ENCODE measurements at places on chromosomes 11 and 22.

DNA sequence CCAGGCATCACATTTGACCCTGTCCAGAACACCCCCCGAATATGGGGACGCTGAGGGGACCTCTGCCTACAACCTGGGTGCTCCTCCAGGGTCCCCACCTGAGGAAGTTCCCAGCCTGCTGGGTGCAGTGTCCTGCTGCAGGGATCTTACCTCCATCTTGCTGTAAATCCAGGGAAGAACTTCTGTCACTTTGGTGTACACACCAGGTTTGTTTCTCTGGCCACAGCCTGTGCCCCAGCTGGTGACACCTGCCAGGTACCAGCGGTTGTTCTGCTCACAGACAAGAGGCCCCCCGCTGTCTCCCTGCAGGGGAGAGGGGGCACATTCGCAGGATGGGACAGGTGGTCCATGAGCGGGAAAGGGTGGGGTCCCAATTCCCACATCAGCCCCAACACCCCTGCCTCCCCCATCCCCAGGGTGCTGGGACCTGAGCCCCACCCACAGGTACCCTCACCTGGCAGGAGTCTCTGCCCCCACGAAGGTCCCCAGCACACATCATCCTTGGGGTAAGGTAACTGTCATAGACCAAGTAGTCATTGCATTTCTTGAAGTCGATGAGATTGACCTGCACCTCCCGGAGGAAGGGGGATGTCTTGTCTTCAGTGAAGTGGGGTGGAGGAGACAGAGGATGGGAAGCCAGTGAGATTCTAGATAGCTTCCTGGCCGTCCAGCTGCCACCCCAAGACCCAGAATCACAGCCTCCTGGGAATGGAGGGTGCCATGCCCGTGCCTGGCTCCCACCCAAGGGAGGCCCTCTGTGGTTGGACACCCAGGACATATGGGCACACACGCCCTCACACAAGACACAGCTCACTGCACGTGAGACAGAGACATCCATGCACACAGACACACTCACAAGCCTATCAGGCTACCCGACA is 25.5 kb downstream of the TMPRSS13 start:
- DNase-seq: no peak

DNA sequence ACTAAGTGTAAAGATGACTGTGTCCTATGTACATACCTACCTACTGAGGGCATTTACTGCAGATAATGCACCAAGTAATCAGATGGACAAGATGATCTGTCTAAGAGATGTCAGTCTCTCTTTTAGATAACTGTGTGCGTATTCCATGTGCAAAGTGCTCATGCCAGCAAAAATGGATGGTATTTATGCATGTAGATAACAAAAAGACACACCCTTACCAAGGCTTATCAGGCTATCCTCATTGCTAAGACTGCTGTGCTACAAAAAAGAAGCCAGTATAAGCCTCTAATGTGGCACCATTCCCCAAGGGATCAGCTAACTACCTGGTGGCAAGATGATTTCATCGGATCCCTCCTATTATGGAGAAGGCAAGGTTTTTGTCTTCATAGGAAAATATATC is 34.3 kb upstream of the CD44 start:
- DNase-seq: no peak

DNA sequence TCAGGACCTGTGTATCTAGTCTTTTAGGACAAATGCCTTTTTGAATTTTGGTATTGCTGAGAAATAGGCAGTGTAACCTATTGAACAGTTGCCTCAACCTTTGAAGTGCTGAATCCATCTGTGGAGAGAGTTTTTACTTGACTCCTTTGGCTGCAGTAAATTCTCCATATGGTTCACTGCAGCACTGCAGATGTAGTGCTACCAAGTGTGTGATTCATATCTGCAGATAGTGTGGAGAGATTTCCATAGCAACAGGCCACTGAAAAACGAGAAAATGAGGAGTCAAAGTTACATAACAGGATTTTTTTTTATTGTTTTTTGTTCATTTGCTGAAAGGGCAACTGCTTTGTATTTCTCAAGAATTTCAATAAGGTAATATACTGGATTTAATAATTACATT is 356.1 kb downstream of the RAB38 start:
- no peak for DNase-seq

DNA sequence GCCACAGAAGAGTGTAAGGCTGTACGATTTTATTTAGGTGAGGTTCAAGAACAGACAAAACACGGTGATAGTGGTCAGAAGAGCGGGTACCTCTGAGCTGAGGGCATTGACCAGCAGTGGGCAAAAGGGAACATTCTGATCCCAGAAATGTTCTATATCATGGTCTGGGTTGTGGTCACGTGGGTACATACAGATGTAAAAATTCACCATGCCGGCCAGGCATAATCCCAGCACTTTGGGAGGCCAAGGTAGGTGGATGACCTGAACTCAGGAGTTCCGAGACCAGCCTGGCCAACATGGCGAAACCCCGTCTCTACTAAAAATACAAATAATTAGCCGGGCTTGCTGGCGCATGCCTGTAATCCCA is 31.1 kb upstream of the GCAT start:
- DNase-seq: no peak

- DNase-seq: no peak
Measured at GRCh38 chr11:64581057-64581523, 9.9 kb upstream of the SLC22A12 start.

DNA sequence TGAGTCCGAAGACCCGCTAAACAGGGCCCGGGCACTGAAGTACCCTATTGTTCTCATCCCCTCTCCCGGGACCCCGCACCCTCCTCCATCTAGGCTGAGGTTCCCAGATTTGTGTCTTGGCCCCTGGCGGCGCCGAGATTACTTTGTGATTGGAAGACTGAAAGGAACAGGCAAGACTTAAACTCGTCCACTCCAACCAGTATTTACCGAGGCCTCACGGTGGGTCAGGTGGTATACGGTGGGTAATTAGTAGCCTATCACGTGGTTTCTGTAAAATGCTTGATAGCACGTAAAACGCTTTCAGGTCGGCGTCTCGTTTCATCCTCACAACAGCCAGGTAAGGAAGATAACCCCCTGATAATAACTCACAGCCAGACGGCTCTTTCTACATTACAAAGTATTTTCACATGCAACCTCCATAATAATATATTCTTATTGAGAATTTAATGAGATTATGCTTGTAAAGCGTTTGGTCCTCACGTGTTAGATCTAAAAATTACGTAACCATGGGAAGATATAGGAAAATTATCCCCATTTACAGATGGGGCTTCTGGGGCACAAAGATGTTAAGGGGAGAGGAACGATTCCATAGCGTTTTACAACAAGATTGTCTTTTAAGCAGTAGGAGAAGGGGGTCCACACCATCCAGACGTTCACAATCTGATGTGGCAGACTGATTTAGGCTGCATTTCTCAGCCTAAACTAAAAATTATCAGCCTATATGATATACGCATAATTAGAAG is 642 bp upstream of the PIK3C2A start:
- DNase-seq: peak; percentile 64

DNA sequence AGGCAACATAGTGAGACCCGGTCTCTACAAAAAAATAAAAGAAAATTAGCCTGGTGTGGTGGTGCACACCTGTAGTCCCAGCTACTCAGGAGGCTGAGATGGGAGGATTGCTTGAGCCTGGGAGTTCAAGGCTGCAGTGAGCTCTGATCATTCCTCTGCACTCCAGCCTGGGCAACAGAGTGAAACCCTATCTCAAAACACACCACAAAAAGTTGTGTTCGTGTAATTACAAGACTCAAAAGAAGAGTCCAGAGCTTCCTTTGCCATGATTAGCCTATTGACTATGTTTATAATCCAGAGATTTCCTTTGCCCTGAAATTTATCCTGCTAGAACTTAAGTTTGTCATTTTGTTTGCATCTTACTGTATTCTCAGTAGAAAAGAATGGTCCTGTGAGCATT is 21.0 kb downstream of the SGSM3 start:
- no peak for DNase-seq

DNA sequence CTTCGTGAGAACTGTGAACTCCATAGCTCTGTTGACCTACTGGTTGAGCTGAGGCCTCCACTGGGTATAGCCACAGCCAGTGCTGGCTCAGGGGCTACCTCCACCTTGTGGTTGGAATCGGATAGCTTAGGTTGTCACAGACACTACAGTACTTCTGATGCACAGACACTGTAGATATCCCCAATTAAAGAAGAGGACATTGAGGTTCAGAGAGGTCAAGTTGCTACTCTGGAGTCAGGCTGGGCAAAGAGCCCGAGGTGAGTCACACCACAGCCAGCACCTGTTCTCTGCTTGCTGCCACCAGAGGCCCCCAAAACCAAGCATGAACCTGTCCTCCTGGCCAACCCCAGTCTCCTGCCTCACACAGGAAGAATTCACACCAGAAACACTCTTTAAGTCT is 5.4 kb downstream of the UFD1 start:
- DNase-seq: peak; percentile 22

- DNase-seq: no peak
Measured at GRCh38 chr11:117927926-117928325, 1.3 kb downstream of the TMPRSS13 start.

GRCh38 chr22:38468443-38469305 is 778 bp downstream of the KDELR3 start:
- DNase-seq: no peak

GRCh38 chr11:394034-394857 is at the start of gene PKP3:
Gene PKP3 (plus strand): TSS chr11:394209. CDS start chr11:394293, 84 bp downstream.
- DNase-seq: peak; percentile 62

GRCh38 chr22:44661070-44661469 is 40.9 kb upstream of the PRR5 start:
- DNase-seq: no peak

- no peak for DNase-seq
Measured at GRCh38 chr11:75538150-75538942, 12.6 kb upstream of the GDPD5 start.

GRCh38 chr11:100861212-100861611 is 174.1 kb downstream of the ARHGAP42 start:
- DNase-seq: no peak

DNA sequence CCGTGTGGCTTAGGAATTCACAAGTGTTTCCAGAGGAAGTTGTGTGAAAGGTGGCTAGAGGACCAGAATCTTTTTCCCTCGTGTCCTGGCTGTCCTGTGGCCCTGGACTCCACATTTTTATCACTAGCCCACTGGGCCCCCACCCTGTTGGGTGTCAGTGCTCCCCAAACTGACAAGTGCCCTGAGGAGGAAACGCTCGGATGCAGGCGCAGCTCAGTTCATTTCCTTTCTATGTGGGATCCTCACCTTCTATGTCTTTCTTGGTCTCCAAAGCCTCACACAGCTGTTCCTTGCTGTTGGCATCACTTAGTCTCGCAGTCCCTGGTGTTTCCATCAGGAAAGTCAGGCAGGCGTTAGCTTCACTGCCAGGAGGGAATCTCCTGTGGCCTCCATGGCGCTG is 68.0 kb upstream of the KCNQ1OT1 start:
- DNase-seq: no peak

DNA sequence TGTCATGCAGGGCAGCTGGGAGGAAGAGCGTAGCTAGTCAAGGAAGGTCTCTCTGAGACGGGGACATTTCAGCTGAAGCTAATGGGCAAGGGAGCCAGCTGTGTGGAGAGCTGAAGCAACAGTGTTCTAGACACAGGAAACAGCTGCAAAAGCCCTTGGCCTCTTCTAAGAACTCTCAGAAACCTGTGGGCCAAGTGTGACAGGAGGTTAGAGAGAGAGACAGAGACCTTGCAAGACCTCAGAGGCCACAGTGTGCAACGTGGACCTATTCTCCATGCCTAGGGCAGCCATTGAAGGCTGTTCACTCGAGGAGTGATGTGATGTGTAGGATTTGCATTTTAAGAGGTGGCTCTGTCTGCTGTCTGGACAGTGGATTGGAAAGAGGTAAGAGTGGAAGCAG is 48.7 kb upstream of the TNRC6B start:
- no peak for DNase-seq

DNA sequence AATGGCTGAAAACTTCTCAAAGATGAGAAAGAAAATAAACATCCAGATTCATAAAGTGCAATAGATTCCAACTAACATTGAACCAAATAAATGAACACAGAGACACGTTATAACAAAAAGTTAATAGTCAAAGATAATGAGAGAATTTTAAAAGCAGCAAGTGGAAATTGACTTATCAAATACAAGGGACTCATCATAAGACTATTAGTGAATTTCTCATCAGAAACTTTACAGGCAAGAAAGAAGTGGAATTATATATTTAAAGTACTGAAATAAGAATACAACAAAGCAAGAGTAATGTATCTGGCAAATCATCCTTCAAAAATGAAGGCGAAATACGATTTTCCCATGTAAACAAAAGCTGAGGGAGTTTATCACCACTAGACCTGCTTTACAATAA is 852.7 kb downstream of the LRRC4C start:
- no peak for DNase-seq

GRCh38 chr11:21653951-21654421 is 538.9 kb upstream of the ANO5 start:
- DNase-seq: no peak

- no peak for DNase-seq
Measured at GRCh38 chr22:44426981-44427380, 71.1 kb downstream of the RTL6 start.

DNA sequence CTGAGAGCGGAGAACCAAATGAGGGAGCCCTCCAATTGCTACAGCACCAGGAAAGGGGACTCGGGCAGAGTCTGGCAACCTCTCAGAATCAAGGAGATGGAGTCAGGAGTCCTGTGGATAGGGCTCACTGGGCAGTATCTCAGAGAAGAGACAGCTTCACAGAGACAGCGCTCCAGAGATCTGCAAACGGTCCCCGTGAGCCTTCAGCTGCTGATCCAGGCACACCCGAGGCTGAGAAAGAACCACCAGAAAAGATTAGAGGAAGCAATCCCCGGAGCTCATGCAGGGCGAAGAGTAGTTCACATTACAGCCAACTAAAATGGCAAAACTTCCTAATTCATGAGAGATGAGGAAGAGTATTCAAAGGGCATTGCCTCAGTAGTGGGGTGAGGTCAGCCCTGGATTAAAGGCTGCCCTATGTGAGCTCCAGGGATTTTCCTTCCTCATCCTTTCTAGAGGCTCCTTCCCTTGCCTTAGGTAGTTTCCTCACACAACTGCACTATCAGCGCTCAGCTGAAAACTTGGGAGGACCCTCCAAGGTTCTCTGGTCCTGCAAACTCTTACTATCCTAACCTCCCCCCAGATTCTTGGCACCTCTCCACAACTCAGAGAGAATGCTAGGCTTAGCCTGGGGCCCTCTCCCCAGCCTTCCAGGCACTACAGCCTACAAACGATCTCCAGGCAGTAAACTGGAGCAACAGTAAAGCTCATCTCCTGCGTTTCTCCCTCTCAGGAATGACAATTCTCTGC is 23.7 kb downstream of the SCN4B start:
- DNase-seq: no peak

DNA sequence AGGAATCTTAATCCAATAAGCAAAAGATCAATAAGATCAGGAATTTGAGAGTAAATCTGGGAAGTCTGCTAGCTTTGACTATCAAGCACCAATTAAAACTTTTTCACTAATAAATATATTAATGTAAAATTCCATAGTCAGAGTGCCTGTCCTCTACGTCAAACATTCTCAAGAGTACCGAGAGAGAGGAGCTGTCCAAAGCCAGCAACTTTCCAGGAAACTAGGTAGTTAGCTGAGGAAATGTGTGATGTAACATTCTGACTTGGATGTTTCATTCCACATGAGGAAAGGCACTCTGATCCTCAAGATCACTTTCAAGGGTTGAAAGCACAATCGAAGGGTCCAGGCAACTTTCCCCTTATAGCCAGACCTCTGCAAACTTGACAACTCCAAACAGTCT is 113.2 kb downstream of the STK33 start:
- DNase-seq: no peak
